ENCODE measurements at places on chromosomes 12 and 14.
A peak's percentile ranks its signal among the peaks of the same experiment; 100 is the strongest.

- no peak for DNase-seq
Measured at GRCh38 chr12:29945904-29946303, 162.2 kb upstream of the TMTC1 start.

DNA sequence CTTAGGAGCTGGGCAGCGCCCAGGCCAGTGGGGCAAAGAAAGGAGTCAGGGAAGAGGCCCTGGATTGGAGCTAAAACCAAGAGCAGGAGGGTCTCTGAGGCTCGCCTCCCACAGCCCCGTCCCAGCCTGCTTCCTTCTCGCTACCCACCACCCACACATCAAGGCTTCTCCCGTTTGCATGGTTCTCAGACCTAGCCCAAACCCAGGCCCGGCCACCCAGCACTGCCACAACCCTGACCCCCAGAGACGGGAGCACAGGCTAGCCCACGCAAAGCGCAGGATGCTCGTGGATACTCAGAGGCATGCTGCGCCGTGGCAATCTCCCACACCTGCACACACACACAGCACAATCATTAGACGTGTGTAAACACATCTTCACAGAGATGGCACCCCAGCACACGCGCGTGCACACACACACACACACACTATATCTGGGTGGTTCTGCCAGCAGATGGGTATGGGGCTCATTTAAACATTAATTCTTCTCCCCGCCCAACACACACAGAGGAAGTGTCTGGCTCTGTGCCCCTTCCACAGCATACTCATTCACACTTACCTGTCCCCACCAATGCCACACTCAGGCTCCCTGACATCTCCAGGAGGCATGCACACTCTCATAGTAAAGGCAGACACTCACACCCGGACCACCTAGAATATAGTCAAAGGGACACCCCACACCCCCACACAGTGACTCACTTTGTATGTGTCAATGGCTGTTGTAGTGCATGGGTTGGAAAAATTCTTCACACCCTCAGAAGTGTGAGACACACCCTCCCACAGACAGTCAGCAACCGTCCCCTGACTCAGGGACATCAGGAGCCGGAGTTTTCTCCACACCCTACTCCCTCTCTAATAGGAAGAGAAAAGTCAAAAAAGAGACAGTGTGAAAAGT, 1.1 kb downstream of the CARMIL3 start:
- DNase-seq: no peak

- no peak for DNase-seq
Measured at GRCh38 chr12:3473844-3474243, 17.2 kb upstream of the PRMT8 start.

DNA sequence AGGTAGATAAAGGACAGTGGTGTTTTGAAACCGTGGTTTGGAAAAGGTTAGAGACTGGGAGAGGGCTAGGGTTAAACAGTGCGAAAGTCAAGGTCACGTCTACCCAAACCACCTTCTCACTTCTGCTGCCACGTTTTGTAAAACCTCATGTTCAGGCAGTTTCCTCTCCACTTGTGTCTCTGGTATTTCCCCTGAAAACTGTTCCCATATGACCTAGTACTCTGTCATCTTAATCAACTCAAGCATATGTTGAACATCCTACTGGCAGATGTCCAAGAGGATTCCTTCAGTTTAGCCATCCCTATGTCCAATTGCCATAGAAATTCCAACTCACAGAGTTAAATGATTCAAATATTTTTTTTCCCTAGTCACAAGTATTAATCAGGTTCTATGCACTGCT, 17.4 kb downstream of the CLEC4C start:
- no peak for DNase-seq

DNA sequence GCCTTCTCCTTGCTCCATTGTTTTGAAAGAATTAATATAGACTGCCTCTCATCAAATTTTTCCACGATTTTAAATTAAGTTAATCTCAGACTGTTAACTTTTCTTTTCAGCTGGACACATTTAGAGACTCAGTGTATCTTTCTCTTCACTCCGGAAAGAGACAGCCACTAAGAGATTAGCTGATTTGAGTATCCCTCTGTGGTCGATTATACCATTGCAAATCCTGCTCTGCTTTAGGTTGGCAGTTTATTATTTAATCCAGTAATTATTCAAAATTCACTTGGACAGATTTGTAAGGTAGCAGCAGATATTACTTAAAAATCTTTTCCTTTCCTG, 588 bp upstream of the TWF1 start:
- no peak for DNase-seq

GRCh38 chr12:132046561-132046960, 96.8 kb downstream of the EP400 start:
- DNase-seq: no peak

DNA sequence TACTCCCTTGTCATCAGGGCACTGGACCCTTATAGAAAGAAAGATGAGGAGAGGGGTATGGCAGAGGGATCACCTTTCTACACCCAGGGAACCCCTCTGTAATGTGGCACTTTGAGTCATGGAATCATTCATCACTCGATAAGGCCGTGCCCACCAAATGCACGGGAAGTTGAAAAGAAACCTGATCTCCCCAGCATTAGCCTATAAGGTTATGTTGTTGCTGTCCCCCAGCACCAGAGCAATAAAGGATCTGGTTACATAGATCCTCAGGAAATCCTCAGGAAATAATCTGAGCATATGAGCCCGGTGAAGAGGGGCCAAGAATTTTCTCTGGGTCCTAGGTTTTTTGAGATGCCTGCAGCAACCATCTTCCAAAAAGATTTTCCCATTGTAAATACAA, 148.8 kb upstream of the CRY1 start:
- DNase-seq: no peak

DNA sequence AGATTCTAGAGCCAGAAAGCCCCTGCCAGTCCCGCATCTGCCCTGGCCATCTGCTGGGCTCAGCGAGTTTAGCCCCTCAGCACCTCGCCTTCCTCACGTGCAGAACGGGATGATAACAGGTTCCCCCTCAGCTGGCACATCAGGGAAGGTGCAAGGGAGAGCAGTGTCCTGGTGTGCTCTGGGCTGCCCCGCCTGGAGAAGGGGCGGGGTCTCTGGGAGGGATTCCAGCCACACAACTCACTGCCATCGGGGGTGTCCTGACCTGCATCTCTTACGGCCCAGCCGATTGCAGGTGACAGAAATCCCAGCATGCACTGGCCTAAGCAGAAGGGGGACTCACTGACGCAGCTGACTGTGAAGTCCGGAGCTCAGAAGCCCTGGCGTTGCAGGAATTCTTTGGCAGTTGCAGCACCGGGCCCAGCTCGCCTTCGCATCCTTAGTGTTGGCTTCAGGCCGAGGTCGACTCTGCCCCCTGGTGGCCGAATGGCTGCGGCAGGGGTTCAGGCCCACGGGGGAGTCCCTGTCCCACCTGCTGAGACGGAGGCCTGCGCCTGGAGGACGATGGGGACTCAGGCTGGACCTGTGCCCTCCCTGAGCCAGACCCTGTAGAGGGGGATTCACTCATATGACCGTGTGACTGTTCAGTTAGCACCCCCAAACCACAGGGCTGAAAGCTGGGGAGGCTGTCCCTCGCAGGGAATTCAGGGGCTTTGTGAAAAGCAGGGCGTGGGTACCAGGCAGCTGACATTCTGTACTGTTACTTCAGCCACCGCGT, 178.6 kb downstream of the ADGRD1 start:
- DNase-seq: peak; percentile 52

- DNase-seq: no peak
Measured at GRCh38 chr14:55133416-55133815, 4.4 kb downstream of the LGALS3 start.

- no peak for DNase-seq
Measured at GRCh38 chr12:86852451-86852850, 596.3 kb upstream of the MGAT4C start.

- peak; percentile 12 for DNase-seq
Measured at GRCh38 chr12:68538726-68539614, 71.7 kb upstream of the RAP1B start.

All from activated T-helper 1 cell treated with Interleukin-2 at 50 U/mL for 16 hours (primary cell).